ENCODE measurements at places on chromosomes 5 and 9.
A peak's percentile ranks its signal among the peaks of the same experiment; 100 is the strongest.

- no peak for DNase-seq
Observed at GRCh38 chr9:133286523-133286922, 11.5 kb upstream of the ABO start.

GRCh38 chr5:112919972-112920371 is 2.1 kb downstream of the REEP5 start:
- DNase-seq, result no peak

GRCh38 chr9:23555851-23556250 is 270.2 kb downstream of the ELAVL2 start:
- DNase-seq, result no peak

- peak; percentile 34 for DNase-seq
Observed at GRCh38 chr9:72477930-72478518, 43.4 kb upstream of the TMC1 start.

DNA sequence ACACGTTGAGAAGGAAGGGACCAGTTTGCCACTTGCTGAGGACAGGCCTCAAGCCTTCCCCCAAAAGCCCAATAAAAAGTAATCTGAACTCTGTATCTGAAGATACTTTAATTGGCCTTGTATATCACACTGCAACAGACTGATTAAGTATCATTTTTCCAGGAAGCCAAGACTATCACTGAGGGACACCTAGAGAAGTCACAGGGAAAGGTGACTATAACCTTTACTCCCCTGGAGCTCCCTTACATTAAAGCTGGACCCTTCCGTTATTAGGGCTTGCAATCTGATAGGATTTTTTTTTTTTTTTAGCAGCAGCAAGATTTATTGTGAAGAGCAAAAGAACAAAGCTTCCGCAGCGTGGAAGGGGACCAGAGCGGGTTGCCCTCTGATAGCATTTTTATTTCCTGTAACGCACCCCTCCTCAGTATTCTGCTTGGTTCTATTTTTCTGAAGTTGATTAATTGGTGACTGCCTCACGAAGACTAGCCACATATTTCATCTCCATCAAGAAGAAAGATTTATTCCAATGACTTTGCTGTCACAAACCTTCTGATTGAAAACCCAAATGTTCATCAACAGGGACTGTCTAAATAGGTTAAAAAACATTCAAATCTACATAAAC is 2.7 kb downstream of the CDC14B start:
- DNase-seq, result no peak

Measured in GM10248 (cell line).